Spinal cord (tissue), 10 donors: ENCODE measurements at places on chromosomes 11 and 22.

GRCh38 chr11:2651054-2651617 lies 48.7 kb downstream of the KCNQ1OT1 start:
- H3K36me3 ChIP-seq = peaks cover 6% of the 10 kb centered on the region
- H3K4me3 ChIP-seq = no peak overlapping the region
- H3K27me3 ChIP-seq = no peaks in the 10 kb centered on the region
- H3K27ac ChIP-seq = no peak overlapping the region
- DNase-seq = no peak

GRCh38 chr22:26461188-26461810 lies 22.3 kb downstream of the HPS4 start:
- peak; percentile 22 for DNase-seq
- H3K27ac ChIP-seq = no peak overlapping the region
- H3K4me1 ChIP-seq = peaks cover 25% of the 10 kb centered on the region
- no peak overlapping the region for H3K4me3 ChIP-seq
- H3K27me3 ChIP-seq = no peaks in the 10 kb centered on the region
- H3K36me3 ChIP-seq = peaks cover 49% of the 10 kb centered on the region

- no peak for DNase-seq
- no peaks in the 10 kb centered on the region for H3K27me3 ChIP-seq
- H3K4me3 ChIP-seq = no peak overlapping the region
- H3K27ac ChIP-seq = no peak overlapping the region
- peaks cover 41% of the 10 kb centered on the region for H3K36me3 ChIP-seq
Observed at GRCh38 chr22:19844377-19845053, 10.2 kb downstream of the GNB1L start.

- H3K36me3 ChIP-seq = peaks cover 18% of the 10 kb centered on the region
- no peak overlapping the region for H3K27ac ChIP-seq
- no peak for DNase-seq
- H3K4me3 ChIP-seq = no peak overlapping the region
- peaks cover 49% of the 10 kb centered on the region for H3K4me1 ChIP-seq
Observed at GRCh38 chr11:126477535-126478305, 122.2 kb downstream of the ST3GAL4 start.

DNA sequence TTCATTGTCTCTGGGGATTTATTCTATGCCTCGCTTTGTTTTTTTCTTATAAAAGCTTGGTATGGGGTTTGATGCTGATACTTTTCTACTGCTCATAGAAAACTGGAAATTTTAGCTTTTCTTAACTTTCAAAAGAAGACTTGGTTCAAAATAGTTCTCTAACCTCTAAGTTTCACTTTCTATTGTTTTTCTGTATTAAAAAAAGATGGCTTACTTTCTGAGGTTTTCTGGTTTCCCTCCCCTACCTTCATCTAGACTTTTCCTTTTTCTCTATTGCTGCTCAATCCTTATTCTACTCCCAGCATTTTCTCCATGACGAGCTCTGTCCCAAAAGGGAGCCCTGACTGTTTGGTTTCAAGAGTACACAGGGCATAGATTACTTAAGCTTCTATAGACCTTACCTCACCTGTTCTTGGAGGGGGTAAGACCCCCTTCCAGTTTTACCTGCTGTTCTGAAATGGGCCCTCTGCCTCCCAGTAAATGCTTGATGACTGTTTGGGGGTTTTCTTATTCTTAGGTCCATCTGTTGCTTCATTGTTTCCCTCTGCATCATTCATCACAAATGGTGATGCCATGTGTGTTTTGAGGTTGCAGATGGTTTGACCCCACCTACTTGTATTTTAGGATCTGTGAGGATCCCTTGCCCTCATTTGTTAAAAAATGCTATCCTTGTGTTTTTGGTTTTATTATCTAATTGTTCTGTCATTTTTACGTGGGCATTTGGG lies 29.5 kb downstream of the DNHD1 start:
- H3K36me3 ChIP-seq = peaks cover 8% of the 10 kb centered on the region
- DNase-seq = no peak
- no peak overlapping the region for H3K27ac ChIP-seq
- no peaks in the 10 kb centered on the region for H3K4me1 ChIP-seq
- no peaks in the 10 kb centered on the region for H3K27me3 ChIP-seq

DNA sequence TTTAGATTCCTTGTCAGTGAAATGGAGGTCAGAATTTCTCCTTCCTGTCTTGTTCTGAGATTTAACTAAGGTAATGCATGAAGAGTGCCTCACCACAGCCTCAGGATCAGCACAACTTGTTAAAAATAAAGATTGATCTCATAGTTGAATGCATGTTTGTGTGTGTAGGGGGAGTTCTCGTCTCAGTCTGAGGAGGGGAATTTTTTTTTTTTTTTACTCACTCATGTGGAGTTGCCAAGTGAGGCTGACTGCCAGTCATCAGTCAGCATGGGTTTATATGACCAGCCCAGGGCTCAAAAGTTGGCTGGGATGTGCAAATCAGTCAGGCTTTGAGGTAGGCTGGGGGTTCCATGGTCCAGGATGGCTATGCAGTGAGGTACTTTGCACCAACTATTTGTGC lies 113.2 kb downstream of the FANCF start:
- H3K4me1 ChIP-seq = no peaks in the 10 kb centered on the region
- peak; percentile 56 for DNase-seq
- H3K27ac ChIP-seq = no peak overlapping the region
- no peaks in the 10 kb centered on the region for H3K36me3 ChIP-seq

DNA sequence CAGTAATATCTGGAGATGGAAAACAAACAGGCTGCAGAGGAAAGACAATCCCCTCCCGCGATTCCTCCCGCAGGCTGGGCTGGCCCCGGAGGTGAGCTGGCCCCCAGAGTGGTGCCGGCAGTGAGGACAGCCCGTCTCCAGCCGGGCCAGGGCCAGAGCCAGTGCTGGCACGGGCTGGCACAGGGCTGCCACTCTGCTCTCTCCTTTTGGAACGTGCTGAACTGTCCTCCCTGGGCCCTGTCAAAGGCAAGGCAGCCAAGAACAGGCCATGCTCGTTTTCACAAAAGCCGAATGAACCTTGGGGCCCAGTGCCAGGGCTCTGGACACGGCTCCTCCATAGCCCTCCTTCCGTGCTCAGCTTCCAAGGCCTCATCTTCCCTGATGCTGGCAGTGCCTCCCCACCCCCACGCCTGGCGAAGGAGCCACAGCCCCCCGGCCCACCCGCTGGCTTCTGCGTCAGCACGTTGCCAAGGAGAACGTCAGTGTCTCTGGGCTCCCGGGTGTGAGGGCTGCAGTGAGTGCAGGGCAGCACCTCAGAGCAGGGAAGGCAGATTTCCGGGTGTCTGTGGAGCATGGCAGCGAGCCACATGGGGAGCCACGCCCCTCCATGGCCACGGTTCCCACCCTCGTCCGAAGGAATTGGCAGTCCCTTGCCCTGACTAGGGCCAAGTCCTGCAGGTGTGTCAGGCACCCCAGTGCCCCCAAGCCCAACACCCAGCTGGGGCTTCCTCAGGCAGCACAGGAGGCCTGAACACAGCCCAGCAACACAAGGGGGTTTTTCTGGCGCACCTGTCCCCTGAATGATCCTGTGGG lies 28.6 kb downstream of the GNAZ start:
- H3K27ac ChIP-seq = peak overlapping the region; percentile 65
- no peak overlapping the region for H3K4me3 ChIP-seq
- peaks cover 92% of the 10 kb centered on the region for H3K4me1 ChIP-seq
- peaks cover 90% of the 10 kb centered on the region for H3K36me3 ChIP-seq
- DNase-seq = peak; percentile 50
- H3K27me3 ChIP-seq = no peaks in the 10 kb centered on the region

GRCh38 chr11:68414496-68415221 lies 45.9 kb upstream of the PPP6R3 start:
- H3K27me3 ChIP-seq = no peaks in the 10 kb centered on the region
- peaks cover 14% of the 10 kb centered on the region for H3K4me1 ChIP-seq
- no peak overlapping the region for H3K27ac ChIP-seq

GRCh38 chr11:33557201-33557600 lies 143.4 kb downstream of the C11orf91 start:
- H3K27me3 ChIP-seq = no peaks in the 10 kb centered on the region
- peaks cover 6% of the 10 kb centered on the region for H3K36me3 ChIP-seq
- no peak for DNase-seq
- H3K27ac ChIP-seq = no peak overlapping the region

GRCh38 chr11:18449251-18449650 lies 6.4 kb upstream of the LDHAL6A start:
- H3K27ac ChIP-seq = no peak overlapping the region
- no peak for DNase-seq
- no peaks in the 10 kb centered on the region for H3K27me3 ChIP-seq
- H3K36me3 ChIP-seq = no peaks in the 10 kb centered on the region
- H3K4me1 ChIP-seq = no peaks in the 10 kb centered on the region

- peaks cover 9% of the 10 kb centered on the region for H3K4me1 ChIP-seq
- DNase-seq = no peak
- H3K27me3 ChIP-seq = no peaks in the 10 kb centered on the region
- H3K27ac ChIP-seq = no peak overlapping the region
Observed at GRCh38 chr11:61157743-61158142, 3.5 kb downstream of the VPS37C start.

DNA sequence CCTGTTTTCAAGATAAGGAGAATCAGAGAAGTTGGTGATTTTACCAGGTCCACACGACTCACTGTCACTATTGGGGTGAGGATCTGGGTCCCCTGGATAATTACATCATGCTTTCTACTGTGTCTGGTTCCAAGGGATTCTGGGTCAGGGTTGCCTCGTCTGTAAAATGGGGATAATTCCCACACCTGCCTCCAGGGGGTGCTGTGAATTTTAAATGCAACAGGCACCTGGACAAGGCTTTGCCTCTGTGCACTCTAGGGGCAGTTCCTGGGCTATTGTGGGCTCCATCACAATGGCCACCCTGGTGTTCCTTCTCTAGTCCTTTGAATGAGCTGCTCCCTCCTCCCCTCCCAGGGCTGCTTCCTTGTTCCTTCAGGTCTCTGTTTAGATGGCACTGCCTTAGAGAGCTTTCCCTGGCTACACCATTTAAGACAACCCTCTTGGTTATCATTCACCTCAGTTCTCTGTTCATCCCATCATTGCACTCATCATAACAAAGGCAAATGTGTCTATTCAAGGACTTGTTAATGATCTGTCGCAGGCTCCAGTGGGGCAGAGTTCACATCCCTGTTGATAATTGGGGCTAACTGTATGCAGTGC lies 178.6 kb downstream of the MIAT start:
- H3K27me3 ChIP-seq = no peaks in the 10 kb centered on the region
- DNase-seq = peak; percentile 26
- H3K4me1 ChIP-seq = peaks cover under 1% of the 10 kb centered on the region
- no peak overlapping the region for H3K4me3 ChIP-seq
- H3K27ac ChIP-seq = no peak overlapping the region

DNA sequence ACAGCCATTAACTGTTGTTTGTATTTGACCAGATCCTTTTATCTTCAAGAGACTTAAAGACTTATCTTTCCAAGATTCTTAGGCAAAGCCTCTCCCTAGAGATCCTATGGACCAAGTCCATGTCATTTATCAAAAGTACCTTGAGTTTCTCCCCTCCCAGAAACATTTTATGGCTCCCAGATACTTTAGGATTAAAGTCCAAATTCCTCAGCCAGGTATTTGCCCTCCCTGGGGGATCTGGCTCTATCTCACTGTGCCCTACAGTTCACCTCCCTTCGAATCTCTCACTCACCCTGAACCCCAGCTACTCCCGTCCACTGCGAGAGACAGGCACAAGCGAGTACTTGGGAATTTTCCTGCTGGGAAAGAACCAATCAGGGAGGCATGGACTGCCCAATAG lies 11.9 kb downstream of the MS4A8 start:
- no peak overlapping the region for H3K4me3 ChIP-seq
- no peak overlapping the region for H3K27ac ChIP-seq
- H3K27me3 ChIP-seq = no peaks in the 10 kb centered on the region

GRCh38 chr11:46914363-46914762 lies 4.0 kb downstream of the LRP4 start:
- peaks cover 55% of the 10 kb centered on the region for H3K4me1 ChIP-seq
- no peak for DNase-seq
- H3K36me3 ChIP-seq = no peaks in the 10 kb centered on the region
- peak overlapping the region; percentile 35 for H3K27ac ChIP-seq
- no peak overlapping the region for H3K4me3 ChIP-seq
- H3K27me3 ChIP-seq = peaks cover 8% of the 10 kb centered on the region

GRCh38 chr22:35530700-35531099 lies 9.9 kb upstream of the RASD2 start:
- H3K4me1 ChIP-seq = peaks cover 8% of the 10 kb centered on the region
- H3K36me3 ChIP-seq = no peaks in the 10 kb centered on the region
- H3K27ac ChIP-seq = no peak overlapping the region
- H3K27me3 ChIP-seq = no peaks in the 10 kb centered on the region
- DNase-seq = no peak

GRCh38 chr11:1618231-1618630 lies 3.7 kb downstream of the KRTAP5-4 start:
- H3K27ac ChIP-seq = no peak overlapping the region
- no peak for DNase-seq
- no peak overlapping the region for H3K4me3 ChIP-seq
- H3K27me3 ChIP-seq = no peaks in the 10 kb centered on the region

- no peaks in the 10 kb centered on the region for H3K36me3 ChIP-seq
- no peak overlapping the region for H3K4me3 ChIP-seq
- H3K27me3 ChIP-seq = no peaks in the 10 kb centered on the region
- no peak overlapping the region for H3K27ac ChIP-seq
- no peak for DNase-seq
Observed at GRCh38 chr22:49656291-49656851, 171.3 kb downstream of the BRD1 start.

GRCh38 chr11:13661074-13661623 lies 7.3 kb upstream of the FAR1 start:
- H3K27ac ChIP-seq = no peak overlapping the region
- no peak for DNase-seq
- no peaks in the 10 kb centered on the region for H3K36me3 ChIP-seq
- no peak overlapping the region for H3K4me3 ChIP-seq
- H3K27me3 ChIP-seq = no peaks in the 10 kb centered on the region

- peaks cover 76% of the 10 kb centered on the region for H3K4me1 ChIP-seq
- H3K4me3 ChIP-seq = no peak overlapping the region
- H3K36me3 ChIP-seq = peaks cover 13% of the 10 kb centered on the region
- H3K27me3 ChIP-seq = no peaks in the 10 kb centered on the region
Observed at GRCh38 chr22:46049726-46050450, 72.9 kb upstream of the WNT7B start.

DNA sequence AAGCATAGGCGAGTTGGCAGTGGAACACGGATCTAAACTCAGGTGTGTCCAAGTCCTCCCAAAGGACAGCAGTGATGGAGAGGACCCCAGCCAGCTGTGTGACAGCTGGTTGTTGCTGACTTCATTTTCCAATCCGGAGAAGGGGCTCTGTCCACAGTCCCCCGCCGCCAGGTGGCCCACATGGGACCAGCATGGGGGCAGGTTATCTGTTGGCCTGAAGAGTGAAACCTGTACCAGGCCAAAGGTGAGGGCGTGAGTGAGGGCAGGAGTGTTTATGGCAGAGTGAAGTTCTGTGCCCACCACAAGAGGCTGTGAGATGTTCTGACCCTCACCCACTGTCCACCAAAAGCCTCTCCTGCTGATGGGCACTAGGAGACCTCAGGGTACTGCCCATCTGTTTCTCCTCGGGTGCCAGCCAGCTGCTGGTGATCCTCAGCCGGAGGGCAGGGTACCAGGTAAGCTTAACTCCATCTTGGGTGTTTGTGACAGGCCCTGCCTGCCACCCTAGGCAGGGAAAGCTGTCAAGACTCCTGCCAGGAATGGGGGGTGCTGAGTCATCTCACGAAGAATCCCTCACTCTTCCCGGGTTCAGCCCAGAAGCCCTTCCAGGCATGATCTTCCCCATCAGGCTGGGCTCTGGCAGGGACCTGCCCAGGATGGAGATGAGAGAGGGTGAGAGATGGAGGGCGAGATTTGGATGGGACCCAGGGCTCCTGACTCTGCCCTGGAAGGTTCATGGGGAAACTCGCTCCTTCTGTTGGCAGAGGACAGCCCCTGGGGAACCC lies 15.5 kb upstream of the TAB1 start:
- H3K27me3 ChIP-seq = peaks cover 6% of the 10 kb centered on the region
- peaks cover 50% of the 10 kb centered on the region for H3K36me3 ChIP-seq
- H3K27ac ChIP-seq = no peak overlapping the region
- H3K4me1 ChIP-seq = peaks cover 10% of the 10 kb centered on the region
- H3K4me3 ChIP-seq = no peak overlapping the region

GRCh38 chr11:84465040-84465439 lies 1162.1 kb downstream of the DLG2 start:
- no peaks in the 10 kb centered on the region for H3K27me3 ChIP-seq
- no peak overlapping the region for H3K4me3 ChIP-seq
- H3K4me1 ChIP-seq = no peaks in the 10 kb centered on the region
- peak; percentile 83 for DNase-seq
